ENCODE measurements at places on chromosomes 2 and 18.

- DNase-seq, result no peak
These were observed 110.5 kb downstream of the ZNF407 start for GRCh38 chr18:74708169-74708568.

DNA sequence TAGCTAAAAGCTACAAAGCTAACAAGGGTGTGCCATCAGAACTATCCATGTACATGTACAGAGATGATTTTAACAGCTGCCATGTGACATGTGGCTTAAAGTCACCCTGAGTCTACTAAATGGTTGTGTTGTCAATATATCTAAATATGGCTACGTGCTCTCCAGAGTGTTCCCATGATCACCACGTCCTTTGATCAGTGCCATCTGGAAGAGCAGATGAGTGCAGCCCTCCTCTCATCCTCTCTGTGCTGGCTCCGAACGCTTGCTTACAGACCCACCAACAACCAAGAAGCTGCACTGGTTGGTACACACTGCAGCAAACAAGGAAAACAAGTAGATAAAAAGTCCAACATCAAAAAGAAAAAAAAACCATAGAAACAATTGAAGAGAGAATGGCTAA is 88.6 kb upstream of the NARS1 start:
- DNase-seq, result no peak

DNA sequence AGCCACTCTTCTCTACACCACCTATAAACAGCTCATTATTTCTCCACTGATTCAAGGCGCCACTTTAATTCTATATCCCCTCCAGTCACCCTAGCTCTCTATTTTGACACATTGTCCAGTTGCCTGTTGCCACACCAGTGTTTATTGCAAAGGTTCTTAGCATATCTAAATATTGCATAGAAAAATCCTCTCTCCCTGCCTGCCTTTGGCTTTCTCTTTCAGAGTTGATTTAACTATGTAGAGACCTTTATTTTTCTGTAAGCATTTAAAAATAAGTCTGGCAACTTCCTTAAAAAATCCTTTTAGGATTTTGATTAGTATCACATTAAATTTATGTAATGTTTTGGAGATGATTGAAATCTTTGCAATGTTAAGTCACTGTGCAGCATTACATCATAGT is 47.9 kb upstream of the B3GNT7 start:
- no peak for DNase-seq

DNA sequence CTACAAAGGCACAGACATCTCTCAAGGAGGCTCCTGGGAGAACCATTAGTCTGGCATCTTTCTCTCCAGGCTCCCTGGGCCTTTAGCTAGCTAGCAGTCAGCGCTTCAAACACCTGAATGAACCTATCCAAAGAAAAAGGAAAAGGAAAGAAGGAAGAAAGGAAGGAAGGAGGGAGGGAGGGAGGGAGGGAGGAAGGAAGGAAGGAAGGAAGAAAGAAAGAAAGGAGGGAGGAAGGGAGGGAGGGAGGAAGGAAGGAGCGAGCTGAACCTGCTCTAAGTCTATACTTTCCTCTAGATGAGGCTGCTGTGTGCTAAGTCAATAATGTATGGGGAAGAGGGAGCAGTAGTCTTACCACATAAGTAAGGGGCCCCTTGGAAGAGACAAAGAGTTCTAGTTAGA is 5.1 kb upstream of the BCL11A start:
- no peak for DNase-seq

- no peak for DNase-seq
These were observed 41.0 kb downstream of the LPIN2 start for GRCh38 chr18:2971741-2972552.

- DNase-seq, result no peak
These were observed 156.4 kb downstream of the ZFP36L2 start for GRCh38 chr2:43070030-43070429.

- DNase-seq, result no peak
These were observed 157.2 kb downstream of the WDSUB1 start for GRCh38 chr2:159129269-159129668.

DNA sequence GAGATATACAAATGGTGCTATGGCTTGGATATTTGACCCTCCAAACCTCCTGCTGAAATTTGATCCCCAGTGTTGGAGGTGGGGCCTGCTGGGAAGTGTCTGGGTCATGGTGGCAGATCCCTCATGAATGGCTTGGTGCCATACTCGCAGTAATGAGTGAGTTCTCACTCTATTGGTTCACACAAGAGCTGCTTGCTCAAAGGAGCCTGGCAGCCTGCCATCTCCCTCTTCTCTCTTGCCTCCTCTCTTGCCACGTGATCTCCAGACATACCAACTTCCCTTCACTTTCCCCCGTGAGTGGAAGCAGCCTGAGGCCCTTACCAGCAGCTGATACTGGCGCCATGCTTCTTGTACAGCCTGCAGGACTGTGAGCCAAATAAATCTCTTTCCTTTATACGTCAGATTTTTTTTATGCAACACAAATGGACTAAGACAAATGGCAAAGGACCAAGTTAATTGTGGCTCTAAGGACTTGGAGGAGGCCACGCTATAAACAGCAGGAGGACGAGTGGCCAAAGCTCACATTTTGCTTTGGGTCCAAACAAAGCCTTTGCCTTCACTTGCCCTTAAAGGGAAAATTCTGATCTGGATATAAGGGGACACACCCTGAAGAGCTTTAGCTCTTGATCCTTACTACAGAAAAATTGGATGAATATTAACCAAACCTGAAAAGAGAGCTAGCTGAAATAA is 214.7 kb downstream of the SS18 start:
- no peak for DNase-seq

DNA sequence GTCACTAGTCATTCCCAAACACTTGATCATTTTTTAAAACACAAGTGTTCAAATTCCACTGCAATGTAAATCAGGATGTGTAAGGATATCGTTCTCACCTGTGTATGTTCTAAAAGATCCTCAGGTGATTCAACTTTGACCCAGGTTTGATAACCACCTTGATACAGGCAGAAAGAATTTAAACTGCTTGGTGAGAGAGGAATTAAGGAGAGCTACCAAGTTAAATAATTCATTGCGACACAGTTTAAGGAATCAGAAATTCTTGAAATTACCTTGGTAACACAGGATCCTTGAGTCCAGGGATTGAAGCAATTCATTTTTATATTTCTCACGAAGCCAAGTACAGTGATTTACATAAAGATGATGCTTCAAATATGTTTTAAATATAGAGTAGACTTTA is 80.7 kb upstream of the EHBP1 start:
- no peak for DNase-seq

- DNase-seq, result no peak
These were observed 77.1 kb downstream of the SPRED2 start for GRCh38 chr2:65355186-65355831.
